ENCODE measurements at places on chromosomes 2 and 18.
A peak's percentile ranks its signal among the peaks of the same experiment; 100 is the strongest.

- H3K27ac ChIP-seq = no peak overlapping the region
- H3K4me1 ChIP-seq = no peaks in the 10 kb centered on the region
- H3K36me3 ChIP-seq = no peaks in the 10 kb centered on the region
- H3K4me3 ChIP-seq = no peak overlapping the region
- no peak for DNase-seq
Measured at GRCh38 chr2:10253596-10254372, 48.9 kb upstream of the HPCAL1 start.

DNA sequence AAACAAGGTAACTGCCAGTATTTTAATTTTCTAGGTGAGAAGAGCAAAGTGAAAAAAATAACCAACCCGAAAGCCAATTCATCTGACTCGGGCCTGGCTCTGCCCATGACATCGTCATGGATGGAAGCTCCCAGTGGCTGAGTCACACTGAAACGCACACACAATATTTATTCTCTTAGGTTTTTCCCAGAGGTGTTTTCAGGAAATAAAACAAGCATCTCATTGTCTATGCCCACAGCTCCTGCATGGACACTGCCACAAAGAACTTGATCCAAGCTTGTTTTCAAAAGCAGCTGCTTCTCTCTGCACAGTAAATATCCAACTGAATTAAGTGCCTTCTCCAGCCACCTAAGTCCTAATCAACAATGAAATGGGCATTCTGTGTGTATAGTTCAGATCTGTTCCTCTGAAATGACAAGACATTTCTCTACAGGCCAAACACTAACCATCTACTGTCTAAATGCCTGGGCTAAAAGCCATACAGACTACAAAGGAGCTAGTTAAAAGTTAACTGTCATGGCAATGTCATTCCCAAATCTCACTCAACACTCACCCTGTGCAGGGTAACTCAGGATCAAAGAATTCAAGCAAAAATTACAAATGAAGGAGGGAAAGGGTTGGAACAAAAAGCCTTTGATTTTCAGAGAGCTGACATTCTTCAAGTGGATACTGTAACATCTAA is 62.9 kb downstream of the RPL31 start:
- H3K27me3 ChIP-seq = no peaks in the 10 kb centered on the region
- H3K36me3 ChIP-seq = no peaks in the 10 kb centered on the region
- no peaks in the 10 kb centered on the region for H3K4me1 ChIP-seq
- DNase-seq = no peak
- H3K27ac ChIP-seq = no peak overlapping the region

DNA sequence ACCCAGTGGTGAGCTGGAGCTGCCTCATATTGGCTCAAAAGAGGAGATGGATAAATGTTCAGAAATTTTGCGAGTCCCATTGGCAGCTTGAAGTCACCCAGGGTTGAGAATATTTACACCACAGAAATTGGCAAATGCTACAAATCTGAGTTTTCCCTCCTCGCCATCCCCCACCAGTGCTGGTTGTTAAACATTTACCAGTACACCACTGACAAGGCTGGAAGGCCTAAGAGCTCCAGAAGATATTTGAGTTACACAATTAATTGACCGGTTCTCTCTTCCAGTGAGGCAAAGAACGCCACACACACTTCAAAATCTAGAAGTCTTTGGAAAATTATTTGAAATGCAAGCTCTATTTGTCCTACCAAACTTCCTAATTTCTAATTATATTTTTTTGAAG is 47.5 kb upstream of the ATIC start:
- H3K27me3 ChIP-seq = no peaks in the 10 kb centered on the region
- DNase-seq = no peak
- H3K36me3 ChIP-seq = no peaks in the 10 kb centered on the region
- no peaks in the 10 kb centered on the region for H3K4me1 ChIP-seq
- no peak overlapping the region for H3K27ac ChIP-seq
- H3K4me3 ChIP-seq = no peak overlapping the region

- no peak overlapping the region for H3K27ac ChIP-seq
- DNase-seq = no peak
- peaks cover 39% of the 10 kb centered on the region for H3K4me1 ChIP-seq
- no peak overlapping the region for H3K4me3 ChIP-seq
Measured at GRCh38 chr2:118845522-118846441, 1.7 kb downstream of the EN1 start.

- H3K27me3 ChIP-seq = peaks cover 59% of the 10 kb centered on the region
- no peak for DNase-seq
- H3K4me1 ChIP-seq = peaks cover 12% of the 10 kb centered on the region
- H3K36me3 ChIP-seq = no peaks in the 10 kb centered on the region
Measured at GRCh38 chr18:79394534-79395307, 1.0 kb upstream of the NFATC1 start.

GRCh38 chr18:51190000-51190399 is 7.5 kb downstream of the MEX3C start:
- peaks cover 12% of the 10 kb centered on the region for H3K36me3 ChIP-seq
- no peak overlapping the region for H3K4me3 ChIP-seq
- H3K4me1 ChIP-seq = peaks cover 4% of the 10 kb centered on the region
- H3K27me3 ChIP-seq = no peaks in the 10 kb centered on the region

GRCh38 chr2:120398996-120399888 is 53.3 kb downstream of the INHBB start:
- H3K27me3 ChIP-seq = peaks cover 6% of the 10 kb centered on the region
- no peak overlapping the region for H3K4me3 ChIP-seq
- H3K27ac ChIP-seq = no peak overlapping the region

DNA sequence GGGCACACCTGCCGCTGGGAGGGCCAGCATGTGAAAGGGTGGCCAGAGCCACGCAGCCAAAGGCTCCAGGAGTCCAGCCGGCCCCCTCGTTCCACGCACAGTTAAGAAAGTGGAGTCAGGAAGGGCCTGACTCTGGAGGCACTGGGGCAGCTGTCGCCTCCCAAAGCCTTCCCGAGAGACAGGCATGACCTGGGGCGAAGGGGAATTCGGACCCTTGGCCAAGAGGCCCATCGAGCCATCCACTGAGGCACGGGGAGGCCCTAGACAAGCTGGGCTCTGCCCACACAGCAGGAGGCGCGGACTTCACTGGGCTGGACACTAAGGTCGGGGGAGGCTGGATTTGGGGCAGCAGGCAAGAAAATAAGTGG is 38.5 kb upstream of the SNED1 start:
- H3K27me3 ChIP-seq = no peaks in the 10 kb centered on the region
- no peak overlapping the region for H3K27ac ChIP-seq
- peaks cover 15% of the 10 kb centered on the region for H3K4me1 ChIP-seq
- H3K36me3 ChIP-seq = no peaks in the 10 kb centered on the region
- DNase-seq = peak; percentile 44
- H3K4me3 ChIP-seq = no peak overlapping the region

DNA sequence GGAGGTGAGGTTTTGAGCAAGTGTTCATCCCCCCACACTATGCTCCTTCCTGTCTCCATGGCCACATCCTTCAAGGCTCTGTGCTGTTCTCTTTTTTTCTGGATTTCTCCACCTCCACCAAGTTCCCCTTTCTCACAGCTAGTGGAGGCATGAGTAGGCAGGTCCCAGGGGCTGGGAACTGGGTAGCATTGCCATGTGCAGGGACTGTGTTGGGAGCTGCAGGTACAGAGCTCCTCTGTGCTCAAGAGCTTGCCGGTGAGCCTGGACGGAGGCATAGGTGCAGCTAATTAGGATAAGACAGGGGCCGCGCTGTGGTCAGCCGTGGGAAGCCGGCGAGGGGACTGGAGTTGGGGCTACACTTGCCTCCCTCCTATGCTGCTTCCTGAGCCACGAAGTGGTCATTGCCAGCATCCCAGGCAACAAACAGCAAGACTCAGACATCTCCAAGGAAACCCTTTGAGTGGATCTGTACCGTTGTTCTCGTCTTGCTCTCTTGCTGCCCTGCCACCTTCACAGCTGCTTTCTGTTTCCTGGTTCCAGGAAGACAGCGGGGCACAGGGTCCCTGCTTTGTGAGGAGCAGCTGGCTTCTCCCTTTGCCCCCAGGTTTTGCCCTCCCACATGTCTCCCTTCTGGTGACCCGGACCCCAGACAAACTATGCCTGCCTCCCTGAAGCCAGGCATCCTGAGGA is 36.9 kb downstream of the ATOH8 start:
- H3K27ac ChIP-seq = no peak overlapping the region
- no peaks in the 10 kb centered on the region for H3K4me1 ChIP-seq
- H3K27me3 ChIP-seq = no peaks in the 10 kb centered on the region
- DNase-seq = no peak
- H3K36me3 ChIP-seq = no peaks in the 10 kb centered on the region

DNA sequence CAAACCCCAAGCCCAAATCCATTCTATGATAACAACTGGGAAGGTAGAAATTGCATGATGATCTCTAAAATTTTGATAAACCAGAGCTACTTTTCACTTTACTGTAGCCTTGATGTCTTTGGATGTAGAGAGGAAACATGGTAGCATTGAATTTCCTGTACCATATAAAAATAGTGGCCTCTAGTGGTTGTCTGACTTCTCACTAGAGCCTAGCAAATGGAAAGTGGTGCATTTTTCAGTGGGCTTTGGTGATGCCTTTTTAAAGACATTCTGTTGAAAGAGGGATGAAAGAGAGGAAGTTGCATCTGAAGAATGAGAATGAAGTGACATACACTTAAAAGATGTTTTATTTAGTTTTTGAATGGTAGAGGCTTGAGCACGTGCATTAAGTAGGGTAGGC is 662.2 kb downstream of the XIRP2 start:
- H3K27me3 ChIP-seq = no peaks in the 10 kb centered on the region
- no peaks in the 10 kb centered on the region for H3K4me1 ChIP-seq
- H3K27ac ChIP-seq = no peak overlapping the region
- H3K4me3 ChIP-seq = no peak overlapping the region
- no peaks in the 10 kb centered on the region for H3K36me3 ChIP-seq
- no peak for DNase-seq

GRCh38 chr2:239695728-239696240 is 295.0 kb upstream of the HDAC4 start:
- no peak for DNase-seq
- H3K36me3 ChIP-seq = no peaks in the 10 kb centered on the region
- H3K4me3 ChIP-seq = no peak overlapping the region
- no peaks in the 10 kb centered on the region for H3K27me3 ChIP-seq

- no peak overlapping the region for H3K27ac ChIP-seq
- H3K36me3 ChIP-seq = peaks cover 62% of the 10 kb centered on the region
- no peaks in the 10 kb centered on the region for H3K27me3 ChIP-seq
- no peak overlapping the region for H3K4me3 ChIP-seq
Measured at GRCh38 chr2:208250388-208250787, 4.5 kb downstream of the IDH1 start.

GRCh38 chr2:176109946-176110345 is 2.9 kb downstream of the HOXD11 start:
- peaks cover 4% of the 10 kb centered on the region for H3K4me1 ChIP-seq
- H3K36me3 ChIP-seq = no peaks in the 10 kb centered on the region
- no peak overlapping the region for H3K4me3 ChIP-seq
- no peak overlapping the region for H3K27ac ChIP-seq
- H3K27me3 ChIP-seq = peaks cover 99% of the 10 kb centered on the region
- peak; percentile 27 for DNase-seq

DNA sequence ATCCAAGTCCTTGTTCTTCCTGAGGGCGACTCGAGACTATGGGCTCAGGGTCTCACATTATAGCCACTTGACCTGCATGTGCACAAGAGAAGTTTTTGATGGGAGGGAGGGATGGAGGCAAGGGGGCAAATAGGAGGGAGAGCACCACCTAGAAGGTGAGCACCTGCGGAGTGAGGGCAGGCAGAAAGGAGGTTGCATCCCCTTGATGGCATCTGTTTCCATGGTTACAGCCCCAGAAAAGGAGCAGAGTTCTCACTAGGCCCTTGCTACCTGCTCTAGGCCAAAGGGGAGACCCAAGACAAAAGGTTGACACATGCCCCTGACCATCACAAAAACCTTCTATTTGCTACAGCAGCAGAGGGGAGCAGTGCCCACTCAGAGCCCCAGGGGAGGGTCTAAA is 131.5 kb upstream of the SERTAD2 start:
- H3K36me3 ChIP-seq = no peaks in the 10 kb centered on the region
- DNase-seq = no peak

Data from H1 (cell line).